ENCODE measurements at places on chromosomes 6 and 20. TPM values are rescaled to one million over a fixed set of nuclear protein-coding genes. Genes with fewer than 3 reads are reported as not detected.

DNA sequence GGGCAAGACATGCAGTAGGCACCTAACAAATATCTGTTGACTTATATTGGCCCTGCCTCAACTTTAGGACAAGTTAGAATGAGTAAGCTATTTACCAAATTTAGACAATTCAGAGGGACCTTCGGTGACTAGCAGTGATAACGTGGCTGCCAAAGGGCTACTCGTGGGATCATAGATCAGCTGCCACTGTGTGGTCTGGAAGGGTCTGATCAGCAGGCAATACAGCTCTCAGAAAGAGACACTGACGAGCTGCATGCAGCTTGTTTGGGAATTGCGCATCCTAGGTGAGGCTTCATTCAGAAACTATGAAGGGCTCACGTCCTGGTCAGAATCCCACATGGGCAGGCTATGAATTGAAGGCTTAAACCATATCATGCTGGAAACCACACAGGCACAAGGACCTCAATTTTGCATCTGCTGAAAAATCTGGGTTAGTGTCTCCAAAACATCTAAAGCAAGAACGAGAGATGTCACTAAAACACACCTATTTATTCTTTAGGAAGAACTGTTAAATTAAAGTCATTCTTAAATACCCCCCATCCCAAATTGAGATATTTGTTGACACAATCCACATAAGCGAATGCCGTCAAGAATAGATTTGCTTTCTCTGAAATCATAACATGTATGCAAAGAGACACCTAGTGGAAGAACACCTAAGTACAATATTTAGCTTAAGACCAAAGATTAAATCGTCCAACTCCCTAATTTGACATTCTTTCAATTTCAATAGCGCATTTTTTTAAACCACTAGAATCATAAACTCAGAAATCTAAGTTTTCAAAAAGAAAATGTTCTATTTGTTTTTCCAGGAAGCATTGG lies 79.6 kb downstream of the IPCEF1 start:
- no peak for DNase-seq

Gene CST2
- not detected for polyA plus RNA-seq

DNA sequence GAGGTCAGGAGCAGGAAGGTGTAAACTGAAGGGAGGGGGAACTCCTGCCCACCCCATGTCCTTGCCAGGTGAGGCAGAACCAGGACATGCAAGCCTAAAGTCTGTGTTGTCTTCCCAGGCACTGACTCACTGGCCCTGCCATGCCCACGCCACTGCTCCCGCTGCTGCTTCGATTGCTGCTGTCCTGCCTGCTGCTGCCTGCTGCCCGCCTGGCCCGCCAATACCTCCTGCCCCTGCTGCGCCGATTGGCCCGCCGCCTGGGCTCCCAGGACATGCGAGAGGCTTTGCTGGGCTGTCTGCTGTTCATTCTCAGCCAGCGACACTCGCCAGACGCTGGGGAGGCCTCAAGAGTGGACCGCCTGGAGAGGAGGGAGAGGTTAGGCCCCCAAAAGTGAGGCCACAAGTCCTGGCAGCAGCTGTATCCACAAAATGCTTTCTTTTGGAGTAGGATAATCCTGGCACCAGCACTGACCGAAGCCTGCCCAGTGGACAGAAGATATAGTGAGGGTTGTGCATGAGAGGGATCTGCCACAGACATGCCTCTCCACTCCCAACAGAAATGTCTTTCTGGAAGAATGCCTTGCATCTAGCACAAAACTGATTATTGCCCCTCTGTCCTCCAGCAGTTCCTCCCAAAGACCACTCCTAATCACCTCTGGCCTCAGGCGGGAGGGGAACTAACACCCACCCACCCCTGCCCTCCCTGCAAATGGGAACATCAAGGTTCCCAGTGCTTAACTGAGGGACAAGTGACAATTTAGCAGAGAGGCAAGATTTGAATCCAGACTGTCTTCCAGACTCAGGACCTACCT lies 812 bp downstream of the MYMX start:
- peak; percentile 43 for DNase-seq

GRCh38 chr20:46671866-46672542 lies 17.2 kb downstream of the TP53RK start:
- DNase-seq, result no peak

GRCh38 chr6:17817763-17818162 lies 111.0 kb upstream of the NUP153 start:
- no peak for DNase-seq

Gene SYNDIG1
- polyA plus RNA-seq, result 4.1 TPM

DNA sequence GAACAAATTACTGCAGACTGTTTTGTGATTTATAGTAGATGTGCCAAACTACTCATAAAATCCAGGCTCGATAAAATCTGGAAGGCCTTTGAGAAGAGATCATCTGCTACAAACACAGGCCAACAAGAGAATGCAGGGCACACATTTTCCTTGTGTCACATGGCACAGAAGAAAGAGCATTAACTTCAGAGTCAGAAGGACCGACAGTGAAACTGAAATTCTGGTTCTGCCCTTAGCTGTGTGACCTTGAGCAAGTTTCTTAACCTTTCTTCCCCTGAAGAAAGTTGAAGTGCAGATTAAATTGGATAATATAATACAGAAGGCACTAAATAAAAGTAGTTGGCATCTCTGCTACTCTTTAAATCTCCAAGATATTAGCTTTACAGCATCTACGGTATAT lies 338.4 kb upstream of the IRAK1BP1 start:
- no peak for DNase-seq

GRCh38 chr6:11212664-11213063 lies 19.8 kb downstream of the NEDD9 start:
- no peak for DNase-seq

Gene GMPR
- 55.0 TPM for polyA plus RNA-seq

Gene MAPK14
- 30.2 TPM for polyA plus RNA-seq

GRCh38 chr6:134676307-134677281 lies 273.3 kb downstream of the ALDH8A1 start:
- DNase-seq, result no peak

- peak; percentile 75 for DNase-seq
Measured at GRCh38 chr6:125301435-125302391, at the start of gene HDDC2. Gene HDDC2, minus strand, starts transcription at chr6:125301967. Its CDS starts 35 bp downstream, at chr6:125301932.

Gene ID4
- 3.2 TPM for polyA plus RNA-seq

DNA sequence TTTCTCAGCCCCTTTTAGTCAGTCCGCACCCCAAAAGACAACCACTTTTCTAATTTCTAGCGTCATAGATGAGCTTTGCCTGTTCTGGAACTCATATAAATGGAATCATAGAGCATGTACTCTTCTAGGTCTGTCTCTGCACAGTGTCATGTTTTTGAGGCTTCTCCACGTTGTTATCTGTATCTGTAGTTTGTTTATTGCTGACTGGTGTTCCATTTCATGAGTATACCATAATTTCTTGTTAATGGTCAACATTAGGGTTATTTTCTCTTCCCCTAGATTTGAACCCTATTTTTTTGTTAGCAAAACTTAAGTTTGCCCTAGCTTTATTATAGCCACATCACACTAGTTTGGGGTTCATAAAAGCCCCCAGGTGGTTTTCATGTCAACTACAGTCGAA lies 16.2 kb upstream of the SGK2 start:
- DNase-seq, result no peak

Gene CLPSL2
- not detected for polyA plus RNA-seq

- DNase-seq, result no peak
Measured at GRCh38 chr6:56687551-56687950, 44.9 kb upstream of the DST start.

DNA sequence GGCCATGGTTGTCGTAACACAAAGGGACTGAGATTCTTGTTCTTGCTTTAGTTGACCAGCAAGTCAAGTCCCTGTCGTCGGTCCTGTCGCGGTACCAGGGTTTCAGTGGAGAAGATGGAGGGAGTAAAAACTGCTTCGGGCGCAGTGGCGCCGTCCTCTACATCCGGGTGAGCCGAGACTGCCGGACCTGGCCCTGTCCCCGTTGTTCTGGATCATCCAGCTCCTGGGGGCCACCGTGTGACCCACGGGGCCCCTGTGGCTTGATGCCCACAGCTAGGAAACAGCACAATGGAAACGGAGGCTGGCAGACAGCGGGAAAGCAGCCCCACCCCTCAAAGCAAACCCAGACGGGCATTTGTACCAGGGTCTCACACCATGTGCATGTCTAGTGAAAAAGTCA lies 15.0 kb downstream of the MTG2 start:
- no peak for DNase-seq

DNA sequence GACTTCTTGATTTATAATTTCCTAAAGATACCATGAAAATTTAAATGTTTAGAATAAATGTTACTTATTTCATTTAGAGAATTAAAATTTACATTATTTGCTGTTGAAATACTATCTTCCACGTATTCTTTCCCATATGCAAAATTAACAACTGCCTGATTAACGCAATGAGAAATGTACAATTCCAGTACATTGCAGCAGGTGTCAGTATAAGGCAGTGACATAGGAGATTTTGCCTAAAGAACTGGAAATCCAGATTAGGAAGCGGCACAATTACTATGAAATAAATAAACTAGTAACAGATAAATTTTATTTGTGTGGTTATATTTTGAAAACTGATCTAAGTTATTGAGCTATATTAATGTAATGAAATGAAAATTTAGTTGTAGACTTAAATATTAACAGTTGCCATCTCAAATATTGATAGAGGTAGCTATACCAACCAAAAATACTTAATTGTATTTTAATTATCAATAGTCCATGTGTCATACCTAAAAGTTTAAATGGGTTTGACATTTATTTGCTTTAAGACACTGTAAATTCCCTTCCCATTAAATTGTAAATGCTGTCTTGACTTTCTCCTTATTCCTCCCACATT lies 300.2 kb downstream of the UTRN start:
- peak; percentile 33 for DNase-seq

GRCh38 chr20:25686081-25687067 lies 10.3 kb downstream of the ZNF337 start:
- no peak for DNase-seq

Gene LRRC1
- 8.3 TPM for polyA plus RNA-seq

DNA sequence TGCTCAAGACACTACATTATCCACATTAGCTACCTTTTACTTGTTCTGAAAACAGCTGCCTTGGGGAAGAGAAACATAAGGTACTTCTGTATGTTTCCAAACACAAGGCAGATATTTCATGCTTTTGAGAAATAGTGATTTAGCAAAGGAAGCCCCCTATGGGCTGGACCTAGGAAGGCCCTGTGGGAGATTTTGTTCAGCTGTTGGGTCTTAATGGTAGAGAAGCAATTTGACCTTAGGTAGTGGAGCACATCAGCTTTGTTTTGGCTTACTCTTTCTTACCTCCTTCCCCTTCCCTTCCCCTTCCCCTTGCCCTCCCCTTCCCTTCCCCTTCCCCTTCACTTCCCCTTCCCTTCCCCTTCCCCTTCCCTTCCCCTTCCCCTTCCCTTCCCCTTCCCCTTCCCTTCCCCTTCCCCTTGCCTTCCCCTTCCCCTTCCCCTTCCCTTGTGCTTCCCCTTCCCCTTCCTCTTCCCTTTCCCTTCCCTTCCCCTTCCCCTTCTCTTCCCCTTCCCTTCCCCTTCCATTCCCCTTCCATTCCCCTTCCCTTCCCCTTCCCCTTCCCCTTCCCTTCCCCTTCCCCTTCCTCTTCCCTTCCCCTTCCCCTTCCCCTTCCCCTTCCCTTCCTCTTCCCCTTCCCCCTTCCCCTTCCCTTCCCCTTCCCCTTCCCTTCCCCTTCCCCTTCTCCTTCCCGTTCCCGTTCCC lies 84.6 kb downstream of the ANKS1A start:
- no peak for DNase-seq

Gene GNRH2
- 0.35 TPM for polyA plus RNA-seq

Gene MKKS
- 17.2 TPM for polyA plus RNA-seq

Gene ERVFRD-1
- polyA plus RNA-seq, result 0.08 TPM

DNA sequence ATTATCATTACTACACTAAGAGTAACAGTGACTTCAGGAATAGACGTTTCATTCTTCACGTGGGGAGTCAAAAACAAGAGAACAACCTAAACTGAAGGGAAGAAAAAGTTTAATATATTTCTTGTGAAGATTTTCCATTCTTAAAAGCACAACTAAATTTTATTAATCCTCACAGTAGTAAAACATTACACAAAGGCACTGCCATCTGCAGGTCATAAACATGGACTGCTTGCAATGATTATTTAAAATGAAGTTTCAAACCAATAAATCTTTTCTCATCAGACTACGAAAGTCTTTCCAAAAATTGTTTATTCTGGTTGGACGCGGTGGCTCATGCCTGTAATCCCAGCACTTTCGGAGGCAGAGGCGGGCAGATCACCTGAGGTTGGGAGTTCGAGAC lies 2.6 kb downstream of the NCOA5 start:
- no peak for DNase-seq

DNA sequence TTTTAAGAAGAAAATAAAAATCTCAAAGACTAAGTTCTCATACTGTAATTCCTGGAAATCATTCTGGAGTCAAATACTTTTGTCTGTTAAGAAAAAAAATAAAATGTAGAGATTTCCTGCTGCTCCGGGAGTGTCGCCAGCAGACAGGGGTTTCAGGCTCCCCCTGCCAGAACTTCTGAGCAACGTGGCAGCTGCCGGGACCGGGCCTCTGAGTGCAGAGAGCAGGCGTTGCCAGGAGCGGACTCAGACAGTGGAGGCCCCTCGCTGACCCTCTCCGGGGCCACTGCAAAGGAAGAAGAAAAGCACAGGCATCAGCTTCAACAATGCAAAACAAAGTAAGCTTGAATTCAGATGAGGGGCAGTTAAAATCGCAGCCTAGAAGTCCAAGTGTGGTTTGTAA lies 95.5 kb downstream of the THBS2 start:
- peak; percentile 94 for DNase-seq

DNA sequence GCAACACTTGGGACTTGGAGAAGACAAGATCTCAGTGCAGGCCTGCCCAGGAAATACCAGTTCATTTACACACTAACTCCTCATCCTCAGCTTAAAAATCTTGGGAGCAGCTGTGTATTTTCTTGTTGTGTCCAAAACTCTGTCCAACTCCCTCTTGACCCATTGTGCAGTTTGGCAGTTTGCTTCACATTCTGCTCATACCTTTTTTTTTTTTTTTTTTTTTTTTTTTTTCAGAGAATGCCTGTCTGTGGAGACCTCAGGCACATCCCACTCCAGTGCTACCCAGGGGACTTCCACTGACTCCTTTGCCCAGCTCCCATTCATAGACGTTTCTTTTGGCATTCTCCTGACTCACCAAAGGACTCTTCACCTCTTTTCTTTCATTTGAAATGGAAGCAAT lies 265.8 kb upstream of the TCF21 start:
- DNase-seq, result peak; percentile 59

Gene NR2E1
- not detected for polyA plus RNA-seq

GRCh38 chr20:37615340-37616109 lies 78.3 kb upstream of the CTNNBL1 start:
- no peak for DNase-seq

DNA sequence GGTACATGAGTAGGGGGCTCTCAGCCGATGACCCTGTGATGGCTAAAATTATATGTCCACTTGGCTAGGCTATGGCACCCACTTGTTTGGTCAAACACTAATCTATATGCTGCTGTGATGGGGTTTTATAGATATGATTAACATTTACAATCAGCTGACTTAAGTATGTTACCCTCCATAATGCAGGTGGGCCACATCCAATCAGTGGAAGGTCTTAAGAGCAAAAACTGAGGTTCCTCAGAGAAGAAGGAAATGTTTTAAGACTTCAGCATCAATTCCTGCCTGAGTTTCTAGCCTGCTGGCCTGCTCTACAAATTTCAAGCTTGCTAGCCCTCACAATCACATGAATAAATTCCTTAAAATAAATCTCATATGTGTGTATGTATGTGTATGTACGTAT lies 18.9 kb upstream of the MAK start:
- no peak for DNase-seq

Measured in hindlimb muscle (tissue), 1 donor.